Substantia nigra (tissue), 51 donors: ENCODE measurements at places on chromosomes 1 and 21.

- DNase-seq = no peak
These were observed 6.6 kb downstream of the CREG1 start for GRCh38 chr1:167546935-167547334.

DNA sequence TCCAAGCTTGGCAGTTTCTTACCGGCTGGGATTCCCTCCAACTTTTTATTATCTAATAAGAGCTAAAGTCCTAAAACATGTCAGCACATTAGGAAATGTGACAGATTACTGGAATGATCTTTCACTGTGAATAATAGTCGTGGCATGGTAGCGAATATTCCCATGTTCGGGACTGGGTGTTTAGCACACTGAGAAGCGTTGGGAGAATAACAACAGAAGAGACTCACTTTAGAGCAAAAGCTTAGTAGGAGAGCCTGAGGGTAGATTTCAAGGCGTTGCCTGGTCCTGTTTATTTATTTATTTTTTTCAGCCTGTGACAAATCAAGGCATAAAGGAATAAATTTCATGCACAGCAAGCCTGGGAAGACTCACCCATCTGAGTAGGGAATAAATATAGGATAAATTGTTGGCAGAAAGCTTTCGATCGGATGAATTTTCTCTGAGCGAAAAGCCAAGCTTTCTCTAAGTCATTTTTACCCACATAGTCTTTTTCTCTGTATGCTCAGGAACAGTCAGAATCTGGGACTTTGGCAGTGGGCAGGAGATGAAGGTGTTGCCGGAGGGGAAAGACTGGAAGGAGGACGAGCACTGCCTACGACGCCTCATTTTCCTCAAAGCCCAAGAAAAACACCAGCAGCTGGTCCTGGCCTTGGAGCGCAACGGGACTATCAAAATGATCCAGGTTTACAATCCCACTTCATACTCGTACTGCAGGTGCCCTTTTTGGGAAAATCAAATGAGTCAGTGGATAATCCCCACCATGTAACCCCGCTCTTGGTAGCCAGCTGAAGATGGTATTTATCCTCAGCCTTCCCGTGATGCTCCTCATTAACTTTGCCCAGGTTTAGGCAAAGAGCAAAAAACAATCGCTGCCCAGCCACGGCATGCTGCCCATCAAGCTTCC, 97.2 kb downstream of the WDR64 start:
- DNase-seq = no peak

- no peak for DNase-seq
These were observed 27.7 kb downstream of the TRIM11 start for GRCh38 chr1:228378873-228379460.

GRCh38 chr1:3111348-3112021, 42.5 kb downstream of the PRDM16 start:
- no peak for DNase-seq

DNA sequence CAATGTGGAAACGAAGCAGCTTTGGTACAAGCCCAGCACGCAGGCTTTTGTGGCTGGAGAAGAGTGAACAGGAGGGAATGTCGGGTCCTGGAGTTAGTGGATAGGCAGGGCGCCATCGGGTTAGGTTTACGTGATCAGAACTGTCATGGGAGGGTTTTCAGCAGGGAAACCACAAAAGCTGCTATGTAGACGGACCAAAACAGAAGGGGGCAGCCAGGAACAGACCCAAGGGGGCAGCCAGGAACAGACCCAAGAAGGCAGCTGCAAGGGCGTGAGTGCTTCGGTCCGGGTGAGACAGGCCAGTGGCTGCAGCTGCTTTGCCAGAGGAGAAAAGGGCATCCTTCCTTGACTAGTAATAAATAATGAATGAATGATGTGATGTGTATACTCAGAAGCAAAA, 77.5 kb upstream of the KIF1B start:
- no peak for DNase-seq

- DNase-seq = no peak
These were observed 29.0 kb downstream of the SIM2 start for GRCh38 chr21:36727866-36728265.

DNA sequence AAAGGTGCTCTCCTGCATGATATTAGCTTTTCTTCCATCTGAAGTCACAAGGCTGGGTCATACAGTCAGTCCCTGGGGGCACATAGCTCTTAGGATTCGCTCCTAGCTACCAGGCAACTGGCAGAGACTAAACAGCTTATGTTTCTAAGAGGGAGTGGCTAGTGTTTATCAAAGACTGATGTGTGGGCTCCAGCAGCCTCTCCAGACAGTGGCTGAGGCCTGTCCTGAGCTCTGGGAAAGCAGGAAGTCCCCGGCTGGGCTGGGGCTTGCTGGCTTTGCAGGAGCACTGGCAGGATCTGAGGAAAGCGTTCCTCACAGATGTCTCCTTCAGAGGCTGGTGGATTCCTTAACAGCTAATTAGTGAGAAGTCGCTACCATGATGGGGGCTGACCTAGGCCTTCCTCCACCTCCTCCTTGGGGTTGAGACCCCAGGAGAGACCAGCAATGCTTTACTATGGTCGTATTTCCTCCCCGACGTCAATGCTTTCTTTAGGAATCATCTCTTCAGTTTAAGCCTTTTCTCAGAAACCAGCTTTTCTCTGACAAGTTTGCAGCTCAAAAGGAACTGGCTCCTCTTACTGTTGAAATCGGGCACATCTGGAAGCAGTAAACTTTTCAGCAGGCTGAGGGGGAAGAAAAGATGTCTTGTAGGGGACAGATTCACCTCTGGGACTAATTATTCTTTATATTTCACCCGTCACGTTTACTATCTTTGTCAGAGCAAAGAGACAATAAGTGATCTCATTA, 33.5 kb upstream of the HHAT start:
- no peak for DNase-seq

GRCh38 chr1:222167896-222168295, 380.0 kb downstream of the HHIPL2 start:
- DNase-seq = no peak

- no peak for DNase-seq
These were observed 61.4 kb upstream of the VCAM1 start for GRCh38 chr1:100657876-100658715.

- DNase-seq = no peak
These were observed 76.0 kb downstream of the GFI1 start for GRCh38 chr1:92410706-92411105.

- DNase-seq = no peak
These were observed 13.4 kb upstream of the AGPAT3 start for GRCh38 chr21:43851593-43851992.

DNA sequence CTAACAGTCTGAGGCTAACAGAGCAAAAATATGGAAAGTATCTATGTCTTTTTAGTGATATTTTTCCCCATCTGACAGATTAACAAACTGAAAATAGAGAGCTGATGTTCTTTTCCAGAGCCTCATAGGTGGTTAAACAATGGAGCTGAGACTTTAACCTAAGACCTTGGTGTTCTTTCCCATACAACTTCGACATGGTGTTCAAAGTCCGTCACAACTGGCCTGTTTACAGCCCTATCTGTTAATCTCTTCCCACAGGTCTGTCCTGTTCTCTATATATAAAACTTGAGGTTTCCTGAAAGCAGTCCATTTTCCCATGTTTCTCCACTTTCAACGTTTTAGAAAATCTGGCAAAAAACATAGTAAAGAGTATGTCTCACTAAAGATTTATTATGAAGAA, 395.7 kb downstream of the BRINP2 start:
- DNase-seq = no peak

- DNase-seq = no peak
These were observed 1.4 kb downstream of the NIT1 start for GRCh38 chr1:161119092-161119903.

DNA sequence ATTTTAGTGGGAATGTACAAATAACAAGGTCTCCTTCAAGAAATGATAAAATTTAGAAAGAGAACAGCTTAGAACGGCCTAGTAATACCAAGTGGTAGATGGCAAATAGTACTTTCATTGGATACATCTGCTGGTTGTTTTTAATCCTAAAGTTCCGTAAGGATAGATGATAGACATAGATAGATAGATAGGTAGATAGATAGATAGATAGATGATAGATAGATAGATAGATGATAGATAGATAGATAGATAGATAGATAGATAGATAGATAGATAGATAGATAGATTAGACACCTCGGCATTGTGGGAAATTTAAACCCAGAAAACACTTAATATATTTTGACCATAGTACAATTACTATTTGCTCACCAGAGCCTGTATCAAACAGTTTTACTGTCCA, 288.5 kb downstream of the TPR start:
- no peak for DNase-seq

- no peak for DNase-seq
These were observed 134.4 kb downstream of the S1PR1 start for GRCh38 chr1:101371259-101371658.

GRCh38 chr21:33198346-33199099, 31.2 kb upstream of the IFNAR2 start:
- DNase-seq = peak; percentile 28

DNA sequence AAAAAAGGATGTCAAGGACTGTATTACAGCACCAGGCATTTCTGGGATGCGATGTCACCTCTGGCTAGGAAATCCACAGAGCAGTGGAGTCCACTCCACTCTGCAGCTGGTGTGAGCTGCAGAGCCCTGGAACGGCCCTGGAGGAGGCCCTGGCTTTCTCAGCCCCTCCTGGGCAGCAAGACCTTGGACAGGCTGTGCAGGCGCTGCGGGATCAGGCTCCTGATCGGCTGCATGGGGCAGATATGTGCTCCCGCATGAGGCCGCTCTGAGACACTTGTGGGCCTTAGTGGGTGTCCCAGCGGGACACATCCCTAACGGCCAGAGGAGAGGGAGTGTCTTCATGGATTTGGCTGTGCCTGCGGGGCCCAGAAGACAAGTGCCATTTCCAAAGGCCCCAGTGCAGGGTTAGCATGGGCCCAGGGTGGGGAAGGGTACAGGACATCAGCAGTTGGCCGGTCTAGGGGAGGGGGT, 6.2 kb downstream of the DNMT3L start:
- no peak for DNase-seq

DNA sequence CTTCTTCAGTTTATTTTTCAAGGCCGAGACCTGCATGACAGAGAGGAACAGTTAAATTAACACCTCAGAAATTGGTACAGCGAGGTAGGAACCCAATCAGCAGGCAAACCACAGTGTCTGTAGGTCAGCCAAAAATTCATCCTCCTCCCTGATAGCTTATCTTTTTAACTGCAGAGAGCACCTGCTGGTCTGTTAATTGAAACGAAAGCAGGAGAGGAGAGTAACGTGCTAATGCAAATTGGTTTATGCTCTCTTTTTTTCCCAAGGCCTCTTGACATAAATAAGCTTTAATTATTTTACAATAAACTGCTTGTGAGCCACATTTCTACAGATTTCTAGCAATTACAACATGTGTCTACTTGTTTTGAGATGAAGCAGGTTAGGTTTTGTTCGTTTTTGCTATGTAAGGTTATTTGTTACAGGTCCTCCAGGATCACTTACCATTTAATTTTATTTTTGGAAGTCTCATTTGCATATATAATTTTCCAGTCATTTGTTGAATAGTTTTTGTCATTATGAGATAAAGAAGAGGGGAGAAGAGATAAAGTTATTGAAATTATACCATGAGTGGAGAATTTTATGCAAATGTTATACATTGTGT, 179.9 kb downstream of the DENND1B start:
- no peak for DNase-seq

- DNase-seq = no peak
These were observed 40.3 kb downstream of the FH start for GRCh38 chr1:241479294-241479693.

- DNase-seq = no peak
These were observed 100.8 kb upstream of the SLC45A1 start for GRCh38 chr1:8217011-8217711.

DNA sequence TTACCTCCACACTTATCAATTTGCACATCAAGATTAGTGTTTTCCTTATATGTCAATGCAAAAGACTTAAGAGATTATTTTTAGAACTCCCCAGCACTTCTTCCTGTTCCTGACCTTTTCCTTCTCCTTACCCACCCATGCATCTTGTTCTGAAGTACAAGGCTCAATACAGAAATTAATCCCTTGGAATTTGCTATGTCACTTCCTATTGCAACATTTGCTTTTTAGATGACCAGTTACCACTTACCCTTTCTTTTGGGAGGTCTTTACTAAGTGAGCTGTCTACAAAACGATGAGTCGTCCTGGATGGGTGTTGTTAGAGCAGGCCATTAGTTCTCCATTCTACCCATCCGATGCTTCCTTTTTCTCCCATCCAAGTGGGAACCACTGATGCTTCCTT, 221.2 kb downstream of the FMN2 start:
- no peak for DNase-seq

DNA sequence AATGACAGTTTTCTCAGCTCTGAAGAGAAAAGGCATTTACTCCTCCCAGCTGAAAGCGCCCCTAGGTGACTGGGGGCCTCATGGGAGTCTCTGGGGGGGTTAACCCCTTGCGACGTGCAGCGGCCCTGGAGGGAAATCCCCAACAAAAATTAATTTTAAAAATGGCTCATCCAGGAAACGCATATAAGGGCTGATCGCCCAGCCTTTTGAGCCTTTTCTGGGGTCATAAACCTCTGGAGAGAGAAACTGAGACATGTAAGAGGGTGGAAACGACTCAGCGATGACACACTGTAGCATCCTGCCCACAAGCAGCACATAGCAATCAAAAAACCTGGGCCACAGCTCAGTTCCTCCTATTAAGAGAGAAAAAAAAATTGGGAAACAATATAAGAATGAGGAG, 20.4 kb upstream of the HPDL start:
- DNase-seq = no peak

DNA sequence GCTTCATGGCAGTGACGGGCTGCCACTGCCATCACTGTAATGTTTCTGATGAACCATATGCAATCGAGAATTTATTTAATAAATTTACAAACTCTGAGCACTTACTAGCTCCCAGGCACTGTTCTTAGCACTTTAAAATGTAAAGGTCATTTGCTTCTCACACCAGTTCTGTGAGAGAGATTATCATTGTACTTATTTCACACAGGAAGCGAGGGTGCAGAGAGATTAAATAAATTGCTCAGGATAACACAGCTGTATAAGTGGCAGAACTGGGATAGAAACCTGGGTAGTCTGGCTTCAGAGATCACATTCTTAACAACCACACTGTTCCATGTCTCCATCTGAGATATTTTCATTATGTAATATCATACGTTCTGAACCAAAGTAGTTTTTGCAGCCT, 119.9 kb downstream of the MAST2 start:
- DNase-seq = no peak

- DNase-seq = no peak
These were observed 45.9 kb downstream of the MORN1 start for GRCh38 chr1:2345297-2346075.

DNA sequence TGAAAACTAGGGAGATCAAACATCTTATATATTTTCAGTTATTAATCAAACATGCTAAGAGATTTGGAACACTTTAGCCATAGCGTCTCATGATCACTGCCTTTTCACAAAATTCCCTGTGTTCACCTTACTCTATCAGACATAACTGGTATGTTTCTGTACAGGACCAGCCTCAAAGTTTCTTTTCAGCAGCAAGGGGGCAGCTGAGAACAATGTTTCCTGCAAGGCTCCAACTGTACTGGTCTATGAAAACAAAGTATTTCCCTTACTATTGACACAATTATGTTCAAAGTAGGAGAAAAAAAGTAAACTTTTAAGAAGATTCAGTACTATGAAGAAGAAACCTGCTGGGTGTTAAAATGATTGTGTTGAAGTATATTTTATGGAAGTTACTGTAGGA, 98.5 kb downstream of the ATF6 start:
- no peak for DNase-seq

- no peak for DNase-seq
These were observed 85.4 kb upstream of the ROR1 start for GRCh38 chr1:63688302-63688890.
